ENCODE measurements at places on chromosomes 3 and 15. TPM values are rescaled to one million over a fixed set of nuclear protein-coding genes. Genes with fewer than 3 reads are reported as not detected.

The UQCC5 gene
- total RNA-seq = 15.3 TPM

The GOLGA8S gene
- total RNA-seq = not detected

DNA sequence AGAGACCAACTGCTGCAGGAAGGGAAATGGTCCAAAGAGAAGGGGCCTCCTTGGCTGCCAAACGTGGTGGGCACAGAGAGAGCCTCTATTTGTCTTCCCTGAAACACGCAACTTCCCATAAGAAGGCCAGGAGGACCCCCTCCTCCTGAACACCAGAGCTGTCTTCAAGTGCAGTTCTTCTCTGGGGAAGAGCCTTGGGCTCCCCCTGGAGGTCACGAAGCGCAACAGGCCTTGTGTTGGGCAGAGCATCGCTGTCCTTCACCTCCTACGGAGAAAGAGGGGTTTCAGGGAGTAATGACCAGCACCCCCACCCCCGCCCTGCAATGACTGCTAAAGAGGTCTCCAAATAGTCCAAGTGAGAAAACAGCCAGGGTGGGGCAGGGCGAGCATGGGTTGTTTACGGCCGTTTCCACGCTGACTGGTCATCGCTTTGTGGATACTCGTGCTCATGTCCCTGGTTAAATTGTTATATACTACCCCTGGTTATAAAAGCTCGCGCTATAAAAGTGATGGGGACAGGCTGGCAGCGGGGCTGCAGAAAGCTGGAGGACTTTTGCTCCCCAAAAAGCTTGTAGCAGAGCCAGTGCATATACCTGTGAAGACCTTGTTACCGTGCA lies 397.5 kb upstream of the ATP10A start:
- peak; percentile 22 for DNase-seq

DNA sequence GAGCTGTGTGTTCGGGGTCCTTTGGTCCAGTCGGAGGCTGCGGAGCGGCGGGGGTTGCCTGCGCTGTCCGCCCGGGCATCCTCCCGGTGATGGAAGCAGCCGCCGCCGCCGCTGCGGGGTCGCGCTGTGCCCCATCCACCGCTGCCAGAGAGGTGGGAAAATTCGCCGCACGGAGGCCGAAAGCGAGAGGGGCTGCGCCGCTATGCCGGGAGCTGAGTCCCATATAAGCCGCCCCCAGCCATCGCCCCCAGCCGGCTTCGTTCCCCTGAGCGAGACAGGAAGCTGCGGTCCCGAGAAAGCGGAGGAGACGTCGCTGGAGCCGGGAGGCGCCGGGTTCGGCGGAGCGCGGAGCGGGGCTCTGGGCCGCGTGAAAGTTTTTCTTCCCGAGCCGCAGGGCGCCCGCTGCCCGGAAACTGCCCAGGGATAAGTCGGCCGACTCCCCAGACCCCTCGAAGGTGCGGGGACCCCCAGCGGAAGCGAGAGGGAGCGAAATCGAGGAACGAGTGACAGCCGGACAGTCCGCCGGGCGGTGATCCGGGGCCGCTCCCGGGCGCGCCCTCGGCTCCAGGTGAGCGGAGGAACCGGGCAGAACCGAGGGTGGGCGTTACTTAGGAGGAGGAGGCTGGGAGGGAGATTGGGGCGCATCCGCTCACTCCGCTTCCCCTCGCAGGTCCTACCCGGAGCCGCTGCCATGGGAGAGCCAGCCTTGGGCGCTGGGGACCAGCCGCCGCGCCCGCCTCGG lies 574 bp downstream of the CHST2 start:
- no peak for DNase-seq

- no peak for DNase-seq
These were observed 29.9 kb downstream of the IGSF10 start for GRCh38 chr3:151430821-151431484.

The MRPS11 gene
- total RNA-seq = 92.3 TPM

GRCh38 chr3:39716849-39717248 lies 92.6 kb upstream of the MYRIP start:
- DNase-seq = no peak
